ENCODE measurements at places on chromosomes 12 and 14.

GRCh38 chr12:107492393-107493134 is 193.0 kb upstream of the PWP1 start:
- DNase-seq: no peak

- DNase-seq: no peak
Measured at GRCh38 chr12:68899251-68899771, 33.7 kb downstream of the CPM start.

DNA sequence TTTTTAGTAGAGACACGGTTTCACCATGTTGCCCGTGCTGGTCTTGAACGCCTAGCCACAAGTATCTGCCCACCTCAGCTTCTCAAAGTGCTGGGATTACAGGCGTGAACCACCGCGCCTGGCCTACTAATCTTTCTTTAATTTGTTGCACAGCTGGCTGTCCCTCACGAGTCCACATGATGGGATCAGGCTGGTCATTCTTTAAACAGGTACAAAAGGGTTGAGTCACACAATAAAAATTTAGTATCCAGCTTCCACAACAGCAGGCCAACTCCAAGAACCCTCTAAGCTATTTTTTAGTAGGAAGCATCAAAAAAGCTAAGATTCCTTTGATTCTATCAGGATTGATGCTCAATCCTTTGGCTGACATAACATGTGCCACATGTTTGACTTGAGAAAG is 17.8 kb downstream of the SINHCAF start:
- DNase-seq: no peak

GRCh38 chr12:13961971-13962370 is 19.4 kb downstream of the GRIN2B start:
- DNase-seq: no peak

DNA sequence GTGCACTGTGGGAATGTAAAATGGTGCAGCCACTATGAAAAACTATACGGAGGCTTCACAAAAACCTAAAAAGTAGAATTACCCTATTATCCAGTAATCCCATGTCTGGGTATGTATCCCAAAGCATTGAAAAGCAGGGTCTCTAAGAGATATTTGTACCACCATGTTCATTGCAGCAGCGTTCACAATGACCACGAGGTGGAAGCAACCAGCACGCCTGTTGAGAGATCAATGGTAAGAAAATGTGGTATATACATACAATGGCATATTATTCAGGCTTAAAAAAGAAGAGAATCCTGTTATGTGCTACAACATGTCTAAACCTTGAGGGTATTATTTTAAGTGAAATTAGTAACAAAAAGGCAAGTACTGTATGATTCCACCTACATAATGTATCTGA is 910 bp upstream of the NOPCHAP1 start:
- DNase-seq: no peak

- DNase-seq: no peak
Measured at GRCh38 chr12:51197736-51198567, 19.9 kb downstream of the POU6F1 start.

- DNase-seq: no peak
Measured at GRCh38 chr12:49846032-49846431, 3.1 kb upstream of the BCDIN3D start.

DNA sequence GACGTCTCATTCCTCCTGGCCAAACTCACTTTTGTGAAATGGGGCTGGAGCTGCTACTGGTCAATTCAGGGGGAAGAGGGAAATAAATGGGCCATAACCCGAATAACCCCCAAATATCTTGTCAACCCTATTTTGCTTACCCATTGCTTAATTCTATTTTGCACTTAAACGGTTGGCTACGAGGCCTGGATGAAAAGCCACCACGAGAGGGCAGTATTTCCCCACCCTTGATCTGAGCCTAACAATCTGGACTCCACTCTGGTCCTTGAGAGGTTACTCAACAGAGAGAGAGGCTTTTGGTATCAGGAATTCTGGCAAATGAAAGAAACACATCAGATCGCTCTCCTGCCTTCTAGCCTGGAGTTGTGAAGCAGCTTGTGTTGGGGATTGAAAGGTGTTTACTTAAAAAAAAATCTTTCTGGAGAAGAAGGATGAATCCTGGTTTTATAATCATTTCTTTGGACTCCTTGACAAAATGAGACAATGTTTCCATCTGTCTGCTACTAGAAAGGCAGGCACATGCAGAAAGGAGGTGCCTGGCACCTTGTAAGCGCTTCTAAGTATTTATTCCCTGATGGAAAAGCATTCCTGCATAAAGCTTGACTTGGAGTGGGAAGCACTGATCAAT is 22.4 kb upstream of the FBXO21 start:
- DNase-seq: no peak

- DNase-seq: no peak
Measured at GRCh38 chr12:124388679-124389137, 93.8 kb downstream of the RFLNA start.

DNA sequence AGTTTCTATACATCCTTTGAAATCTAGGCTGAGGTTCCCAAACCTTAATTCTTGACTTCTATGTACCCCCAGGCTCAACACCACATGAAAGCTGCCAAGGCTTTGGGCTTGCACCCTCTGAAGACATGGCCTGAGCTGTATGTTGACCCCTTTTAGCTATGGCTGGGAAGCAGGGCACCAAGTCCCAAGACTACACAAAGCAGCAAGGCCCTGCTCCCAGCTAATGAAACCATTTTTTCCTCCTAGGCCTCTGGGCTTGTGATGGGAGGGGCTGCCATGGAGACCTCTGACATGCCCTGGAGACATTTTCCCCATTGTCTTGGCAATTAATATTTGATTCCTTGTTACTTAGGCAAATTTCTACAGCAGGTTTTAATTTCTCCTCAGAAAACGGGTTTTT is 207.0 kb downstream of the ADAMTS20 start:
- DNase-seq: no peak

GRCh38 chr14:104112609-104113571 is 25.5 kb upstream of the KIF26A start:
- DNase-seq: no peak

DNA sequence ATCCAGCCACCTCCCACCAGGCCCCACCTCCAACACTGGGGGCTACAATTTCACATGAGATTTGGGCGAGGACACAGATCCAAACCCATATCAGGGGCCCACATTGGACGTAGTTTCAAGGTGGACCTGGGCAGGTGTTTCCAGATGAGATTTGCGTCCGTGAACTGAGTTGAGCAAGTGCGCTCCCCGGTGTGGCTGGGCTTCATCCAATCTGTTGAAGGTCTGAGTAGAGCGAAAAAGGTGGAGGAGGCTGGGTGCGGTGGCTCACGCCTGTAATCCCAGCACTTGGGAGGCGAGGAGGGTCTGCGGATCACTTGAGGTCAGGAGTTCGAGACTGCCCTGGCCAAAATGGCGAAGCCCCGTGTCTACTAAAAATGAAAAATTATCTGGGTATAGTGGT is 4.9 kb upstream of the GLT1D1 start:
- no peak for DNase-seq

DNA sequence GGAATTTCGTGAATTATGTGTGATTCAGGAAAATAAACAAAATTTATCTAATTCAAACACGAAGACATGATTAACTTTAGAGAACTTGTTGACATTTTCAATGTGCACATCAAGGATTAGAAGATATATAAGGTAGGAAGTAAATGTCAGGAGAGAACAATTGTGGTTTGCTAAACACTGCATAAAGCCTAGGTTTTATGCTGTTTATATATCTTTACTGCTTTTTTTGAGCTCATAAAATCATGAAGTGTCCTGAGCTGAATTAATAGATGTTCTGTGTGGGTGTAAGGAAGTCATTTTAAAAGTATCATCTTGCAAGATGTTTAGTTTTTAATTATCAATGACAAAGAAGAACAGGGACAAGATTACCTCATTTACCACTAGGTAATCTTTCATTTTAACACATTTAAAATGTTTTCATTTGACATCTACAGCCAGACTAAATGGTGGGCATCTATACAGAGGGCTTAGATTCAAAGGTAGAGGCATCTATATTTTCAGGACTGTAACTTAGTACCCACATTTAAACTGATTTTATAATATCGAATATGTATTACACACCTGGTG is 382.8 kb downstream of the ADAMTS20 start:
- DNase-seq: no peak

DNA sequence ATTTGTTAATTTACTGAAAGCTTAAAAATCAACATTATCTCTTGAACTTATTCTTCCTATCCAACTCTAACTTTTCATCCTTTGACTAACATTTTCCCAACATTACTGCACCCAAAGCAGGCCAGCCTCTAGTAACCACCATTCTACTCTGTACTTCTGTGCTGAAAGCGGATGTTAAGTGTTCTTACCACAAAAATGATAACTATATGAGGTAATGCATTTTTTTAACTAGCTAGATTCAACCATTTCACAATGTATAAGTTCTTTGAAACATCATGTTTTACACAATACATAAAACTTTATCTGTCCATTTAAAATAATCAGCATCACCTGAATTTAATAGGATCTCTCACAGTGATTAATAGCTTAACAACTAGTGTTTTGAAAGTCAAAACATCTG is 468.5 kb upstream of the MGAT4C start:
- no peak for DNase-seq

All from CMK (cell line).